Stimulated activated CD4-positive, alpha-beta T cell treated with anti-CD3 and anti-CD28 coated beads, TNF-alpha, amount 100 ng/mL, for 4 hours (primary cell): ENCODE measurements at places on chromosomes 4 and X.

- no peak for DNase-seq
Observed at GRCh38 chr4:10385994-10386394, 71.2 kb downstream of the ZNF518B start.

GRCh38 chr4:82797405-82798111, 1.0 kb downstream of the SCD5 start:
- DNase-seq: no peak

GRCh38 chr4:53366301-53366716, 448 bp upstream of the SCFD2 start:
- no peak for DNase-seq

DNA sequence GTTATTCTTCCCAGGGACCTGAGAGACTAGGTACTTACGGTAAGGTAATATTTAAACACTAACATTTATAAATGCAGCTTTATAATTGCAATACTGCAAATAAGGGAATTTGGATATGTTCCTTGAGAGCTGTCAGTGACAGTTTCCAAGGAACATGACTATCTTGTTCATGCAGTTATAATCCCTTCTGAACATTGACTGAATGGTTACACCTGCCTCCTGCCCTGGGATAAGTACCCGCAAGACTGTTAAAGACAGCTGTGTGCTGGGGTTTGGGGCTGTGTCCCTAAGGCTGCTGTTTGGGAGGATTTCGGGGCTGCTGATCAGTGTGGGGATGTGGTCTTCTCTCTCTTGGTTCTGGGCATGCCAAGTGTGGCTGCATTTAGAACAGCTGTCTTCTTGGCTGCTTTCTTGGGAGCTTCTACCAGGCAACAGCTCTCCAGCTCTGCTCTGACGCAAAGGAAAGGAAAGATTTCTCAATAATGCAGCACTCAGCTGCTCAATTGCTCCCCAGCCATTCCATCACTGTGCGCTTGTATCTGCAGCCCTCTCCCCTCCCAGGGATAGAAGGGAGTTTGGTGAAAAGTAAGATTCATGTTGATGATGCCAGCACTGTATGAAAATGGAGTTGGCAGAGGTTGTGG, 298.8 kb upstream of the TAPT1 start:
- DNase-seq: no peak

- DNase-seq: no peak
Observed at GRCh38 chr4:84915396-84915780, 51.1 kb downstream of the WDFY3 start.

GRCh38 chr4:3413675-3414420, 27.9 kb upstream of the HGFAC start:
- DNase-seq: no peak

DNA sequence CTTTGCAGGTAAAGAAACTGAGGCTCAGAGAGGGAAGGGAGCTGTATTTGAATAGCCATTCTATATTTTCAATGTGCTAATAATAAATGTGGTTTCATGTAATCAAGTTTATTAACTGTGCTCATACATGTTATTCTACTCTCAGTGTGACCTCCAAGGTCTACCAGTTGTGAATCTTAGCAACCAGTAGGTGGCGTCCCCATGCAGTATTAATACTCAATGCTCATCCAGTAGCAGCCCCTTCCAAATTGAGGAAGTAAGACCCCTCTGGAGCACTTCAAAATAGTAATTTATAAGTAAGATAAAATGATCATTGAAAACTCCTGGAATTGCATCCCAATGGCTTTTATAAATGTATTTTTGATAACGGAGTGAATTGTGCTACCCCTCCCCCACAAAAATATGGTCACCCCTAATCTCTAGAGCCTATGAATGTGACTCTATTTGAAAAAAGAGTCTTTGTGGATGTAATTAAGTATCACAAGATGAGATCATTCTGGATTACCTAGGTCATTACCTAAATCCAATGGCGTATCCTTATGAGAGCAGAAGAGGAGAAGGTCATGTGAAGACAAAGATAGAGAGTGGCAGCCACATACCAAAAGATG, 20.4 kb upstream of the SEPSECS start:
- no peak for DNase-seq

GRCh38 chrX:44844204-44844603, 383 bp downstream of the DUSP21 start:
- no peak for DNase-seq

- DNase-seq: no peak
Observed at GRCh38 chr4:23455456-23456158, 434.2 kb downstream of the PPARGC1A start.

GRCh38 chr4:88854481-88854880, 156.9 kb upstream of the NAP1L5 start:
- no peak for DNase-seq

DNA sequence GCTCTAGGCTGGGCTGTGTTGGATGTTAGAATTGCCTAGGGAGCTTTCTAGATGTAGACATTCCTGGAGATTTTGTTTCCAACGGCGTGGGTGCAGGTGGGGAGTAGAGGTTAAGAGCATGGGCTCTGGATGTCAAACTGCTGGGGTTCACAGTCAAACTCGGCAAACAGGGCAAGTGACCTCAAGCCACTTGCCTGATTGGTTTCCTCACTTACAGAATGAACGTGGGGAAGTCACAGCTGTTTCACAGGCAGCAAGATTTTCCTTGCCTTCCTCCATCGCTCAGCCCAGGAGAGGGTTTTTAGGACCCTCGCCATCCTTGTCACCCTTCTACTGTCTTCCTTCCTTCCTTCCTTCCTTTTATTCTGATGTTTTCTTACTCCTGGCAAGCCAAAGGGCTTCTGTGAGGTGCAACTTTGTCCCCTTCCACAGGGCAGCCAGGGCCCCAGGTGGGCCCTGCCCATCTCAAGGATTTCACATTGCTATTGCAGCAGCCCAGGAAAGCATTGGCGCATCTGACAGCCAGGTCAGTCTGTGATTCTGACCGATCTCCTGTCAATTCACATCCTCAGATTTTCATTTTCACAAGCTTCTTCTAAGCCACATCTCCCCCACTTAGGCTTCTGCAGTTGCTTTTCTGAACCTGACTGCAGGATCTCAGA, 7.0 kb downstream of the RTL5 start:
- DNase-seq: no peak

- no peak for DNase-seq
Observed at GRCh38 chrX:63657821-63658220, 127.2 kb downstream of the ARHGEF9 start.

- DNase-seq: no peak
Observed at GRCh38 chr4:184460499-184461285, 13.7 kb downstream of the IRF2 start.

- DNase-seq: no peak
Observed at GRCh38 chr4:141002323-141002805, 130.9 kb downstream of the RNF150 start.

DNA sequence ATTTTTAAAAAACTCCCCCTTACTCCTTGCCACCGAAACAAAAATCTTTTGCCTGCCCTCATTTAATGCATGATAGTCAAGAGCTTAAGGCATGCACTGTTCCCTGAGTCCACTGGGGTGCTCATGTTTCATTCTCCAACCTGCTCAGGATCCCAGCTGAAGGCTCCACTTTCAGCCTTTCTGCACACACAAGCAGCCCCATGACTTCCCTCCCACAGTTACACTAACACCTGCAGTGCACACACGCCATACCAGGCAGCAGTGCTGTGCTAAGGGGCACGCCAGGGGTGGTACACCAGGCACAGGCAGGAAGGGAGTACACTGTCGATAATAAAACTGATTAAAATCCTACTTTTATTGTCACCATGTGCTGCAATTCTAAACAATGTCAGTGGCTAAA, 385.2 kb downstream of the BMPR1B start:
- DNase-seq: no peak

DNA sequence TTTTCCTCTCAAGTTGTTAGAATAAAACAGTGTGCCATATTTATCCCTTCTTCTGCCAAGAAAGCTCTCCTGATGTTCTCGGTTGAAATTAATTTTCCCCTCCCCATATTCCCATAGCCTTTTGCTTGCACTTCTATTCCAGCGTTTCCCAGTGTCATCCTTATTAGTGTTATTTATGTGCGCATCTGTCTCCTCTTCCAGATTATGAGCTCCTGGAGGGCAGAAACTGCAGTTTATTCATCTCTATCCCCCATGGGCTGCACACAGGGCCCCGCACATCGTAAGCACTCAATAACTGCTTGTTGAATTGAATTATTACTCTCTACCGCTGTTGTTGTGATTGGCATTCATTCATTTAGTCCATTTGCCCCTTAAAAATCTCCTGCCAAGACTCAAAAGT, 149.4 kb downstream of the SOX3 start:
- no peak for DNase-seq

GRCh38 chrX:38754102-38754790, 47.0 kb upstream of the MID1IP1 start:
- DNase-seq: no peak

DNA sequence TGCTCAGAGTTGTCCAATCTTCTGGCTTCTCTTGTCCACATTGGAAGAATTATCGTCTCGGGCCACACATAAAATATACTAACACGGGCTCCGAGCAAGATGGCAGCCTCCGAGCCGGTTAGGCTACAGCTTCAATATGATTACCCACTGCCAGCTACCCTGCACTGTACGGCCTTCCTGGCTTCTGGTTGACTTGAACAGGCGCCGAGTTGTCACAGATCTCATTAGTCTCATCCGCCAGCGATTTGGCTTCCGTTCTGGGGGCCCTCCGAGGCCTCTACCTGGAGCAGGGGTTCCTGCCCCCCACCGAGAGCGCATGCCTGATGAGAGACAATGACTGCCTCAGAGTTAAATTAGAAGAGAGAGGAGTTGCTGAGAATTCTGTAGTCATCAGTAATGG, 101.2 kb upstream of the NUDT6 start:
- DNase-seq: no peak

- no peak for DNase-seq
Observed at GRCh38 chr4:179472164-179472563, 2029.9 kb upstream of the AGA start.

DNA sequence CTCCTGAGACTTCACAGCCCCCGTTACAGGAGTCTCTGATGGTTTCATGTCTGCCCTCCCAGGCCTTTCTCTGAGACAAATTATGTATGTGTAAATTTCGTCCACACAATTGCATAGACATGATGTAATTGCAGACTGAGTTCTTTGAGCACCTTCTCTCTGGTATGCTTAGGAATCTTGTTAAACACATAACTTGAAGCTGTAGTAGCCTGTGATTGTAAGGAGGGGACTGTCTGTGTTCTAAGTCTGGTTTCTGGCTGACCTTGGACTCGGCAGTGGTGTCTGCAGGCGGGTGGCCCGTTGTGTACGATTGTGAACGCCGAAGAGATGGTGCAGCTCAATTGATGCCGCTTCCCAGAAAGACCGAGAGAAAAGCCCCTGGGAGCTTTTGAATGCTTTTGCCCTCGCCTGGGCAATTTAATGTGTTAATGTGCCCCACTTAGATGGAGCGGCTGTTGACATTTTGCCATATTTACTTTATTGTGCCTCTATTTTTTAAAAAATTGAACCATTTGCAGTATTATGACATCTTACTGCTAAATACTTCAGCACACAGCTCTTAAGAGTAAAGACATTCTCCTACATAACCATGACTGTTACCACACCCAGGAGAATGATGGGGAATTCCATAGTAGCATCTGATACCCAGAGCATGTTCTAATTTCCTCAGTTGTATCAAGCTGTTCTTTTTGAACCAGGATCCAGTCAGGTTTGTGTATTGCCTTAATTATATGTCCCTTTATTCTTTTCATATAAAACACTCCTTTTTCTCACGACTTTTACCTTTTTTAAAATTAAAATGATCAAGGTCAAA, 58.4 kb upstream of the TADA2B start:
- DNase-seq: no peak
